Fibroblast of villous mesenchyme (primary cell): ENCODE measurements at places on chromosomes 11 and 22. TPM values are rescaled to one million over a fixed set of nuclear protein-coding genes. Genes with fewer than 3 reads are reported as not detected.

DNA sequence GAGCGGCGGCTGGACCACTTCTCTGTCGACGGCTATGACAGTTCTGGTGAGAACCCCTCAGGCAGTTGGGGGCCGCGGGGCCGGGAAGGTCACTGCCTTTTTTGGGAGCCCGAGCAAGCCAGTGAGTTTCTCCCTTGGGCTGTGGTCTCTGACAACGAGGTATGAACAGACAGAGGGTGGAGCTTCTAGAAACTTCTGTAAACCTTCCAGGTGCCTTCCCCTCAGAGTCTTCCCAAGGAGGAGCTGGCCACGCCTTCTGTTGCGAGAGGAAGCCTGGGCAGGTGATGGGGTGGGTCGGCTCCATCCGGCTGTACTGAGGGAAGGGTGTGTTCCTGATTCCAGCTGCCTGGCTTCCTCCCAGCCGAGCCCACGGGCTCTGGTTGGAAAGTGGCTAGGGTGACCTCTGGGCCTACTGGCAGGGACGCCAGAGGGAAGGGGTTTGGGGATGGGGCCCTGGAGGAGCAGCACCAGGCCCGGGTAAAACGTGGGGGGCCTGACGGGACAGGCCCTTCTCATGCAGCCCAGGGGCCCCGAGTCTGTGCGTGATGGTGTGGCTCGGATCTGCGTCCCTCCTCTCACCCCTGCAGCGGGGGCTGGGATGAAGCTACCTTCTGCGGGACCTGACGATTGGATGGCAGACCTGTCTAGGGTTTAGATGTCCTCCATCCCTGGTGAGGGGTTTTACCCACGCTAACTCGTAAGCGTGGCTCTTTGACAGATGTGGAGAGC, 110.8 kb downstream of the KCNQ1OT1 start:
- DNase-seq = no peak

- no peak for DNase-seq
Observed at GRCh38 chr22:39946503-39947219, 13.5 kb upstream of the TMA7B start.

- peak; percentile 86 for DNase-seq
Observed at GRCh38 chr11:8793114-8793777, 110.7 kb downstream of the RPL27A start.

GRCh38 chr11:15884141-15884540, 472.2 kb downstream of the SOX6 start:
- DNase-seq = no peak

The MS4A4E gene
- total RNA-seq = not detected in 2 replicates

- DNase-seq = no peak
Observed at GRCh38 chr11:75301601-75302345, 49.7 kb downstream of the ARRB1 start.

DNA sequence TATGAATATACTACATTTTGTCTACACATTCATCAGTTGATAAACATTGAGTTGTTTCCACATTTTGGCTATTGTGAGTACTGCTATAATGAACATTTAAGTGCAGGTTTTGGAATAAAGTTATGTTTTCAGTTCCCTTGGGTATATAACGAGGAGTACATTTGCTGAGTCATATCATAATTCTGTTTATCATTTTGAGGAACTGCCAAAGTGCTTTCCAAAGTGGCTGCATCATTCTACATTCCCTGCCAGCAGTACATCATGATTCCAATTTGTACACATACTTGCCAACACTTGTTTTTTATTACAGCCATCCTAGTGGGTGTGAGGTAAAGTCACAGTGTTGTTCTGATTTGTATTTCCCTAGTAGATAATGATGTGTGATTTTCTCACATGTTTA, 1458.6 kb upstream of the TENM4 start:
- peak; percentile 2 for DNase-seq

The GAL3ST1 gene
- total RNA-seq = not detected in 2 replicates

DNA sequence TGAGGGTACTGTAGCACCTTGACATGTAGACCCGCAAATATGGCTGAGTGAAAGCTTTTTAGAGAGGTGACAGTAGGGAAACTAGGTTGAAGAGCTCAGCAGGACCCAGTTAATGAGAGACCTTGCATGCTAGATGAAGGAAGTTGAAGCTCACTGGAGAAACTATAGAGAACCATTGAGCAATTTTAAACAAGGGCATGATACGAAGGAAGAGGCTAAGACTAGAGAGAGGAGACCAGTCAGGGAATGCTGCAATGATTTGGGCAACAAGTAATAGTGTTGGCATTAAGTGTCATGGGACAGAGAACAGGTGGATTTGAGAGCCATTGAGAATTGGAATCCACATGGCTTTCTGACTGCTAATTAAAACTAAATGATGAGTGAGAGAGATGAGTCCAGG, 4.1 kb downstream of the OLFML1 start:
- no peak for DNase-seq

- DNase-seq = no peak
Observed at GRCh38 chr11:90822996-90823395, 600.1 kb upstream of the CHORDC1 start.

DNA sequence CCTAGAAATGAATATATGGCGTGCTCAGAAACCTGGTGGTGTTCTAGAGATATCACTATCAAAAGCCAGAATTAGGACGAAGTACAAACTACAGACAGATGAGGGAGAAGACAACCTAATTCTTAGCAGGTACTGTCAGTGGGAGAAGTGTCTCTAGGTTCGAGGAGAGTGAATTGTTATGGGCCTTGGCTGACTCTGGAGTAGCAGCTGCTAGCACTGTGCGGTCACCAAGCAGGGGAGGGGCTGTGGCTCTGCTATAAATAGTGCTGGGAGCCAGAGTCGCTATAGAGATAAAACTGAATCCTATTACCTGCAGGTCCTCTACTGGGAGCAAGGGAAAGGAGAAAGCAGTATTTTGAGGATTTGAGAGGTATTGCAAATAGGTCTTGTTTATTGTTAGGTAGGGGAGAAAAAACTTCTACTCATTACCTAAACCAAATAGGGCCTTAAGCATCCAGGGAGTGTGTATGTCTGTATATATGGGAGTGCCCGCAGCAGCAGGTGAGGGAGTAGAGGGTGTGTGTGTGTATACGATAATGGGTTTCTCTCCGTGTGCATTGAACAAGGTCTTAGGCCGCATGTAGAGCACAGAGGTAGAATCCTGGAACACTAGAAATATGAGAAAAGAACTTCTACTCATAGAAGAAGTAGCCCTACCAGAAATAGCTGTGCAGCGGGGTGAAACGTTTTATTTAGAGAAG, 2.2 kb downstream of the MADD start:
- DNase-seq = no peak
